ENCODE measurements at places on chromosomes 12 and 14. TPM values are rescaled to one million over a fixed set of nuclear protein-coding genes. Genes with fewer than 3 reads are reported as not detected.

DNA sequence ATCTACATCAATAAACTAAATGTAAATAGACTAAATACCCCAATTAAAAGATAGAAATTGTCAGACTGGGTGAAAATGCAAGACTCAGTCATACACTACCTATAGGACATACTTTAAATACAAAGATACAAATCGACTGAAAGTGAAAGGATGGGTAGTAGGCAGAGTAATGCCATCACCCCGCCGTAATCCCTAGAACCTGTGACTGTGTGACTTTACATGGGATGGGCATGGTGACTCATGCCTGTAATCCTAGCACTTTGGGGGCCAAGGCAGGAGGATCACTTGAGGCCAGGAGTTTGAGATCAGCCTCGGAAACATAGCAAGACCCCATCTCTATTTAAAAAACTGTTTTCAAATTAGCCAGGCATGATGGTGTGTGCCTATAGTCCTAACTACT lies 2.6 kb upstream of the EVL start:
- H3K27ac ChIP-seq = no peak overlapping the region
- peaks cover 5% of the 10 kb centered on the region for H3K4me1 ChIP-seq
- H3K4me3 ChIP-seq = no peak overlapping the region
- no peak for DNase-seq
- H3K36me3 ChIP-seq = no peaks in the 10 kb centered on the region

Gene CDKN3
- 1.9 TPM for total RNA-seq

Gene COL2A1
- not detected for total RNA-seq

Gene PLCZ1
- total RNA-seq = not detected

GRCh38 chr12:31737345-31737744 lies 8.5 kb upstream of the AMN1 start:
- H3K27ac ChIP-seq = no peak overlapping the region
- no peaks in the 10 kb centered on the region for H3K27me3 ChIP-seq
- peaks cover 11% of the 10 kb centered on the region for H3K4me1 ChIP-seq

Gene VAMP1
- 1.1 TPM for total RNA-seq
